ENCODE measurements at places on chromosomes 3 and 15.

DNA sequence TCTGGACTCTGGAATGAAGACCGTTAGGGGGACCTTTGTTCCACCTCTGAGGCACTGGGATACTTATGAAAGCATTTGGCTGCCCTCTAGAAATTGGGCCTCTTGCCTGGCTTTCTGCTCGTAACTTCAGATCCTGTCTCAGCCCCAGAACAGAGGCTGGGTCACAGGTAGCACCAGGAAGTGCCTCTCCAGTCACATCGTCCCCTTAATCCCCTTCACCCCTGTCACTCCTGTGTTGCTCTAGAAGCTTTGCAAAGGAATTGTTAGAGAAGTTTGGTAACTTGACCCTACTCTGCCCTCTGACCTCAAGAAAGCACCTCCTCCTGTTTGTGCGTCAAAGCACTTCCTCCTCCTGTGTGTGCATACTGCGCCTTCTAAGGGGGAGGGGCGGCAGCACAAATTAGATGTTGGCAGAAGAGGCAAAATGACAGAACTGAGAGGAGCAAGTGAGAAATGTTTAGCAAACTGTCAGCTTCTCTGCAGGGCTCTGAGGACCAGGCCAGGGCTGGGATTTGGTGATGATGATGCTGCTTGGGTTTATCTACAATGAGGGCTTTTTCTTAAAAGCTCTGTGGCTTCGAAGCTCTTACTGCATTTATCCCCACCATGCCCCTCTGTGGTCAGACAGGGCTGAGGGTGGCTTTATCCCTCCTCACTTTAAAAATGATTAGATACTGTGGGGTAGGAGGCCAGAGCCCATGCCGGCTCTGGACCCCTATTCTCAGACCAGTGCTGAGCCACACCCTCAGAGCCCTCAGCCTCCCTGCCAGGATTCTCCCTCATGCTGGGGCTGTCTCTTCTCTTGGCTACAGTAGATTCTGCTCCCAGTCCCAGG lies 76.2 kb downstream of the LARS2 start:
- no peak for DNase-seq

DNA sequence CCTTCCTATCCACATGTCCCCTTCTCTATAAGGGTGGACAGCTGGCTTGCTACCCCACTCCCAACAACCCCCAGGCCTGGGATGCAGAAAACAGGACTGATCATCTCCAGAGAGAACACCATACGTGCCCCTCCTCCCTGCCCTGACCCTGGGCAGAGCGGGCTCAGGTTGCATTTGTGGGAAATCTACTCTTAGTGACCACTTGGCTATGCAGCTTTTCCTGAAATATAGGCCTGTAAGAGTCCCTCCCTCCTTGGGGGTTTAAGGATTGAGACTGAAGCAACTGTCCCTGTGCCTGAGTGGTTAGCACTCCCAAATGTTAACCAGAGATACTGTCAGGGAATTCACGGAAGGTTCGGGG lies 11.7 kb downstream of the SH2D7 start:
- DNase-seq: no peak

- DNase-seq: no peak
Observed at GRCh38 chr3:197432384-197433127, 123.2 kb downstream of the BDH1 start.

DNA sequence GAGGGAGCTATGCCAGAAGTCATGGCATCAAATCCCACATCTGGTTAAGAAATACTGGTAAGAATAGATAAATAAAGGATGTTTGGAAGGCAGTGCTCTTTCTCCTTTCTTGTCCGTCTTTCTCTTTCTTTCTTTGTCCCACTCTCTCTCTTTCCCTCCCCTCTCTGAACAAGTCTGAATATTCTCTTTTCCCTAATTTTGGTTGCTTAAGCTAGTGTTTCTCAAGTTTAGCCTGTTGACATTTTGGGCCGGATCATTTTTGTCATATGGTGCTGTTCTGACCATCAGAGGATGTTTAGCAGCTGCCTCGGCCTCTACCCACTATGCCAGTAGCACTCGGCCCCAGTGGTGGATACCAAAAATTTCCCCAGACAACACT lies 405.3 kb upstream of the C2CD4B start:
- no peak for DNase-seq
